ENCODE measurements at places on chromosomes 12 and 14.

DNA sequence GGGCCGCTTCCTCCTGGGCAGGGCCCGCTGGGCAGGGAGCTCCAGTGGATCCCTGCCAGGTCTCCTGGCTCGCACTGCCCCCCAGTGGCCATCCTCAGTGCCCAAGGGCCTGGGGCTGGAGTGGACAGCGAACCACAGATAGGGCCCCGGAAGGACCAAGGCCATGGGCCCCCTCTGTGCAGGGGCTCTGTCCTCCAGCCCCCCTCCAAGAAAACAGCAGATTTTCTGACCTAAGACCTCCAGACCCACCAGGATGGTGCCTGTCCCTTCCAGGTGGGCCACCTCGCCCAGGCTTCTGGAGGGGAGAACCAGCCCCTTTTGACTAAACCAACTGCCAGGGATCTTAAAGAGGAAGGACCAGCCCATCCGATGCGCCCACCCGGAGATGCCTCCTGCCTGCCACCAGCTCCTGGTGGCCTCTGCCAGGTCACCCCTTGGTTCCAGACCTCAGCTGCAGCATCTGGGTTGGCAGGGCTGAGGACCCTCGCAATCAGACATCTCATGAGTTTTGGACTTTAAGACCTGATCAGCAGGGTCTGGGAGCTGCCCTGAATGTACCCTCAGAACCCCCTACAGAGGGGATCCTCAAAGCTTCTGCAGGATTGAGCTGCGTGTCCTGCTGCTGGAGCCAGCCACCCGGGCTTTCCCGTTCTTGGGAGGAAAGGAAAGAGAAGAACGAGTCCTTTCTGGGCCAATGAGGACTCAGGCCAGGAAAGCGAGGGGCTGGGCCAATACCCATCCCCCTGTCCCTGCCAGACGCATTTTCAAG is 325.8 kb upstream of the DIO3 start:
- no peak for DNase-seq

- no peak for DNase-seq
Observed at GRCh38 chr14:32603992-32604565, 275.0 kb downstream of the AKAP6 start.

DNA sequence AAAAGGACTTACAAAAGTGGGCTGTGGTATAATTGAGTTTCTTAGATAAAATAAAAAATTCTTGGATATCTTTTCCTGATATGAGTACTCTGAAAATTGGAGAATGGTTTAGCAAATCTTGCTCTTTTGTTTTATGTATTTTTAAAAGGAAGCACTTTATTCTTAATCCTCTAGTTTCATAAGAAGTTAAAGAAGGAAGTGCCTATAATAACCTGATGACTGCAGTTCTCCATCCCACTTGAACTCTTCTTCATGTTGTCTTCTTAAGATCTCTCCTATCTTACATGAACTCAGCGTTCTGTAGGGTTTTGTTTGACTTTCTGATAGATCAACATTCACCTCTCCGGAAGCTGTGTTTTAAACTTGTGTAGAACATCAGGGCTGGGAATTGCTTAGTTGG is 271.0 kb downstream of the ERC1 start:
- DNase-seq, result no peak

GRCh38 chr12:6826734-6827436 is 1.3 kb upstream of the P3H3 start:
- no peak for DNase-seq

GRCh38 chr12:30450226-30450625 is 245.4 kb downstream of the IPO8 start:
- no peak for DNase-seq

DNA sequence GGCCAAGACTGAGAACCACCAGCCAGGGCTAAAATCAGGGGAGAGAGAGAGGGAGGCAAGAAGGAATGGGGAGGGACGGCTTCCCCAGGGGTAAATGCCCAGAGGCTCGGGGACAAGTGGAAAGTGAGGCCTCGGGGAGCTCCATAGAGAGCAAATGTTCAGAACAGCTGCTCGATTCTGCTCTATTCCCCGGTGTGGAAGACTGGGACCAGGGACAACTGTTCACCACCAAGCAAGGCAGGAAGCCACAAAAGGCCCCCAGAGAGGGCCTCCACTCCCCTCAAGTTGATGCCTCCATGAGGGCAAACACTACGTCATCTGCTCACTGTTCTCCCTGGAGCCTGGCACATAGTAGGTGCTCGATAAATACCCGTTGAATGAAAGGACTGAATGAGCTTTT is 53.5 kb downstream of the IRF2BPL start:
- DNase-seq, result no peak

- DNase-seq, result no peak
Observed at GRCh38 chr14:89221109-89221810, 195.8 kb downstream of the FOXN3 start.

Data from stimulated activated CD4-positive, alpha-beta T cell treated with anti-CD3 and anti-CD28 coated beads, Interleukin-4, amount 100 ng/mL, for 24 hours (primary cell).